ENCODE measurements at places on chromosomes 16 and 17.

- no peaks in the 10 kb centered on the region for H3K4me1 ChIP-seq
- no peaks in the 10 kb centered on the region for H3K27me3 ChIP-seq
- H3K27ac ChIP-seq = no peak overlapping the region
- no peak overlapping the region for H3K4me3 ChIP-seq
- no peaks in the 10 kb centered on the region for H3K36me3 ChIP-seq
Measured at GRCh38 chr16:85521552-85522307, 91.4 kb upstream of the GSE1 start.

DNA sequence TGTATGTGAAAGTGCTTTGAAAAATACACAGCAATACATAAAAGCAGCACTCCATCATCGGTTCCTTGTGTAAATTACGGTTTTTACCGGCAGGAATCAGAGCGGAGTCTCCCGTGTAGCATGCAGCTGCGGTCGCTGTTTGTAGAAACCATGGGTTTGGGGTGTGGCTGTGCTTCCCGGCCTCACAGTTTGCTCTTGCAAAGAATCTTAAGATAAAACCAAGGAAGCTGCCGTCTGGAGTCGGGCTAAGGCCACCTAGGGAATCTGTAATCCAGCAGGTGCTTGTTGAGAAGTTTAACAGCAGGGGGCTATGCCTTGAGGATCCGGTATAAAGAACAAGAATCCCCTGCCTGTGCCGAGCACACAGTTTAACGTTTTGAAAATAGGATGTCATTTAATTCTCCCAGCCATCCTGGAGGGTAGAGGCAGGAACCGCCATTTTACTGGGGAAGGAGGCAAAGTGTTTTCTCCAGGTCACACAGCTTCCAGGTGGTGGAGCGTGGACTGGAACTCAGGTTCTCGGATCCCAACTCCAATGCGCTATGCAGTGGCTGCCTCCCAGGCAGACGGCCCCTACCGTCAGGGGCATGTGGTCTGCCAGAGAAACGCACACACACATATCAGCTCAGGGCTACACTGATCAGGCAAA is 6.0 kb upstream of the TLCD3A start:
- H3K4me1 ChIP-seq = no peaks in the 10 kb centered on the region
- no peak overlapping the region for H3K27ac ChIP-seq
- H3K4me3 ChIP-seq = no peak overlapping the region
- DNase-seq = no peak
- H3K27me3 ChIP-seq = no peaks in the 10 kb centered on the region

DNA sequence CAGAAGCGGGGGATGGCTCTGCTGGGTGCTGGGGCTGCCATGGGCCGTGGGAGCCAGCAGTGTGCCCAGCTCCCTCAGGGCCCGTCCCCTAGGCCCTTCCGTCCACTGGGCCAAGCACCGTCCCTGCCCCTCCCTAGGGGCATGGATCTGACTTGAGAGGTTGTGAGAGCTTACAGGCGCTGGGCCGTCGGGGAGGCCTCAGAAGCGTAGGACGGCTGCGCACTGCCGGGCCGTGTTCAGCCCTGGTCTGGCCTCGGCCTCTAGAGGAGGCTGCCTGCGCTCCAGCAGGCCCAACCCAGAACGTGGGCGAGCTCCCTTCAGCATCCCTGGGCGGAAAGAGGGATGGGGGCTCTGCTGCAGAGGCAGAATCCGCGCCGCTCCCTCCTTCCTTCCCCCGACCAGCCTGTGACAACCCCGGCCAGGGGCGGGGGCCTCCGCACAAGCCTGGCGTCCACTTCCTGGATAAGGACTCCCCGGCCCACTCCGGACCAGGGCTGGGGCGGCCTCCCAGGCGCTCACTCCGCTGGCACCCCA is 685 bp upstream of the MPG start:
- H3K27me3 ChIP-seq = no peaks in the 10 kb centered on the region
- H3K4me3 ChIP-seq = peak overlapping the region; percentile 87
- peaks cover 29% of the 10 kb centered on the region for H3K4me1 ChIP-seq
- peak; percentile 87 for DNase-seq
- 0 out of 2 replicates have a peak, but pooled peaks cover 9% of the 10 kb centered on the region for H3K36me3 ChIP-seq
- peak overlapping the region; percentile 98 for H3K27ac ChIP-seq

- no peaks in the 10 kb centered on the region for H3K27me3 ChIP-seq
- peak; percentile 33 for DNase-seq
- H3K4me1 ChIP-seq = peaks cover 12% of the 10 kb centered on the region
- H3K4me3 ChIP-seq = peak overlapping the region; percentile 95
Measured at GRCh38 chr17:65054602-65055001, 1.9 kb downstream of the GNA13 start.

DNA sequence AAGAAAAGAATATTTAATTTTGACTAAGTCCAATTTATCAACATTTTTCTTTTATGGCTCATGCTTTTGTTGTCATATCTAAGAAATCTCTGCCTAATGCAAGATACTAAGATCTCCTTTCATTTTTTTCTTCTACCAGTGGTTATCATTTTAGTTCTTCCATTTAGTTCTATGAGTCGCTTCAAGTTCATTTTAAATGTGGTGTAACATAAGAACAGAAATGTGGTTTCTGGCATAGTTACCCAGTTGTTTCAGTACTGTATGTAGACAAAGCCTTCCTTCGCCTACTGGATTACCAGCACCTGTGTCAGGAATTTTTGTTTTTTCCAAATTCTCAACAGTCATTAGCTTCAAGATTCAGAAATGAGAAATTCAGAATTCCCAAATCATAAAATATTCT is 175.7 kb downstream of the PARN start:
- peaks cover 39% of the 10 kb centered on the region for H3K4me1 ChIP-seq
- H3K4me3 ChIP-seq = no peak overlapping the region
- H3K36me3 ChIP-seq = no peaks in the 10 kb centered on the region
- 0 out of 2 replicates have a peak overlapping the region, but pooled peaks have one; percentile 3 for H3K27ac ChIP-seq
- no peaks in the 10 kb centered on the region for H3K27me3 ChIP-seq

DNA sequence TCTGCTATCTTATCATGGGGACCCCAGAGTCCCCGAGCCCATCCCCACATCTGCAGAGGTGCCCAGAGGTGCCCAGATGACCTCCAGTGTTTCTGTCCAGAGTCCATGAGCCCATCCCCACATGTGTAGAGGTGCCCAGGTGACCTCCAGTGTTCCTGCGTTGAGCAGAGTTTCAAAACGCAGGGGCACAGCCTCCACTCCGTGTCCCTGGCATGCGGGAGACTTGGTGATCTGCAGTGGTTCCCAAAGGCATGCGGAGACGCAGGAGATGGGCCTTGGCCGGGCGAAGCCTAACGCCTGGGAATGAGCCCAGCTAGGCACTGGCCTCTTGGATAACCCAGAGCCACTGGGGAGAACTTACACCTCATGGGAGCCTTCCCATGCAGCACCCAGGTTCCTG is 41.3 kb downstream of the COX4I1 start:
- no peaks in the 10 kb centered on the region for H3K36me3 ChIP-seq
- DNase-seq = no peak
- H3K4me1 ChIP-seq = no peaks in the 10 kb centered on the region
- H3K27me3 ChIP-seq = peaks cover 64% of the 10 kb centered on the region
- no peak overlapping the region for H3K4me3 ChIP-seq

GRCh38 chr16:89261691-89262563 is 44.4 kb downstream of the ZNF778 start:
- no peak overlapping the region for H3K27ac ChIP-seq
- H3K36me3 ChIP-seq = peaks cover 3% of the 10 kb centered on the region
- H3K4me1 ChIP-seq = no peaks in the 10 kb centered on the region
- no peak overlapping the region for H3K4me3 ChIP-seq

DNA sequence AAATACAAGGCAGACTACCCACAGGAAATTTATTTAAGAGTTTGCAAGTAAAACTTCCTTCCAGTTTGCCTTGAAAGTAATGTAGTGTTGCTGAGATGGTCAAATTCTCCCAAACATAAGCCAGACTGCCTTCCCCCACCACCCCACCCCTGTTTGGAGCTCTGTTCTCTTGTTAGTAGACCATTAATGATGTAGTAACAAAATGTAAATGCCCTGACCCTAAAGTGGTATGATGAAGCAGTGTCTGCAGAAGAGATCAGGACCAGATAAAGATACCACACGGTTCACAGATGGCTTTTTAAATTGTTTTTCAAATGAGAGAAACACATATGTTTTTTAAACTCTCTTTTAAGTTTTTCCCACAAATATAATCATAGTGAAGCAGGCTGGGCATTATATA is 136.4 kb upstream of the TMEM97 start:
- no peak for DNase-seq
- no peak overlapping the region for H3K4me3 ChIP-seq
- no peaks in the 10 kb centered on the region for H3K27me3 ChIP-seq
- no peak overlapping the region for H3K27ac ChIP-seq

DNA sequence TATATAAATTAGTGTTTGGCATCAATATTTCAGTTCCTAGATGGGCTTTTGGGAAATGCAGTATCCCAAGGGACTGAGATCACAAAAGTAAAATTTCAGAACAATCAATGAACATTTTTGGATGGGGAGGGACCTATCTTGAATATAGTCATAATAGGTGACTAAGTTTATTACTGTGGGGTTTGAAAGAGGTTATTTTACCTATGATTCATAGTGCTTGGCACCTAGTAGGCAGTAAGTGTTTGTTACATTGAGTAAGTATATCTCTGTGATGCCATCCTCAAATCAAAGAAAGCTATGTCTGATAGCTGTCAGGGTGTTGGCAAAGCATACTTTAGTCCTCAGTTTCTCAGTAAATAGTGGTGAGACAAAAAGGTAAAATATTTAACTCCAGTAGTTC is 36.9 kb downstream of the ZNF207 start:
- DNase-seq = peak; percentile 59
- H3K4me1 ChIP-seq = peaks cover 7% of the 10 kb centered on the region
- H3K4me3 ChIP-seq = no peak overlapping the region
- no peak overlapping the region for H3K27ac ChIP-seq
- H3K36me3 ChIP-seq = peaks cover 13% of the 10 kb centered on the region
- no peaks in the 10 kb centered on the region for H3K27me3 ChIP-seq

DNA sequence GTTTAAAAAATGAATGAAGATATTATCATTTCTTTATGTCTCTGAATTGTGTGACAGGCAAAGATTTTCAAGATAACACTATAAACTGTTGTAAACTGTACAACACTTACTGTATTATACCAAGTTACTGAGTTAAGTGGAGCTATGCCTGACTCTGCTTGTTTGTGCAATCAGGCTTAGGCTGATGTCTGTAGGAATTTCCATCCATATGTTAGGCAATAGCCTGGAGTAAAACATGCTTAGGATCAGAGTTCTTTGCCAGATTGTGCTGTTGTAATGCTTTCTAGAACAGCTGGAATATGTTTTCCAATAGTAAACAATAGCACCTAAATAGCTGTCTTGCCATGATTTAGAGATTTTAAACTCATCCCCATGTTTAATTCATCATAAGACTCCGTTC is 1496.7 kb downstream of the CDH11 start:
- no peaks in the 10 kb centered on the region for H3K36me3 ChIP-seq
- H3K4me1 ChIP-seq = no peaks in the 10 kb centered on the region
- no peak for DNase-seq
- no peak overlapping the region for H3K4me3 ChIP-seq

DNA sequence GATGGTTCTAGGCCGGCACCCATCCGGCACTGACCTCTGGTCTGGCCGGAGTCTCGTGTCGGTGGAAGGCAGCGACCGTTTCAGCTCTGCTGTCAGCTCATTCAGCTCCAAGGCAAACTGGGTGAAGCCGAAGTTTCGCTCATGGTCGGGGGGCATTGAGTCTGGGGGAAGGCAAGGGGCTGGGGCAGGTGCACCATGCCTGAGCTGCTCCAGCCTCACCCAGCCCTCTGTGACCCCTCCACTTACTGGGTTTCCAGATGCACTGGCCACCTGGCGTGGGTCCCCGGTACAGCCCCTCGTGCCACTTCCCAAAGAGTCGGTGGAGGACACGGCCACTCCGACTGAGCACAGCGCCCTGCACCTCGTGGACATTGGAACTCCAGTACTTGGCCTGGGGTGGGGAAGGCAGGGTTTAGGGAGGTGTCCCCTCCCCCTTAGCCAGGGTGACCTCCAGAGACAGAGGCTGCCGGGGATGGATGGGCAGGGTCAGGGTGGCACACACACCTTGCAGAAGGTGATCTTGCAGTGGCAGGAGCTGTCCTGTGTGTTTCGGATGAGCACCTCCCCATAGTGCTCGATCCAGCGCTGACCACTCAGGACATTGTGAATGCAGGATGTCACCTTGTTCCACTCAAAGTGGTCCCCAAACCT is 12.6 kb downstream of the OSBPL7 start:
- H3K36me3 ChIP-seq = no peaks in the 10 kb centered on the region
- H3K4me1 ChIP-seq = peaks cover 10% of the 10 kb centered on the region
- no peak for DNase-seq
- H3K4me3 ChIP-seq = no peak overlapping the region

DNA sequence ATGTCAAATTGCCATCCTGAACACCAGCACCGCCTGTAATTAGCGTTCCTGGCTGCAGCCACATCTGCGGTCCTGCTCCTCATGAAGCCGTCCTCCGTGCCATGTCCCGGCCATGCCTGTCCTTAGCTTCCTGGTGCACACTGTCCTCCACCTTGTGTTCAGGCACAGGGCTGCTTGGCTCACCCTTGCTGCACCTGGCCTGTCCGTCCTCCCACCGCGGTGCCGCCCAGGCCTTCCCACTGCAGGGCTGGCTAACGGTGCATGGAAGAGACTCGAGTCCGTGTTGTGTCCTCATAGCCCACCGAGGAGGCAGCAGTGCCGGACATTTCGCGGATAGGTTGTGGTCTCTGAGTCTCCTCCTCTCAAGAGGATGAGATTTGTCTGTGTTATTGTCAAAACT is 20.4 kb downstream of the DUSP14 start:
- DNase-seq = no peak
- H3K36me3 ChIP-seq = peaks cover 27% of the 10 kb centered on the region
- H3K4me3 ChIP-seq = no peak overlapping the region

DNA sequence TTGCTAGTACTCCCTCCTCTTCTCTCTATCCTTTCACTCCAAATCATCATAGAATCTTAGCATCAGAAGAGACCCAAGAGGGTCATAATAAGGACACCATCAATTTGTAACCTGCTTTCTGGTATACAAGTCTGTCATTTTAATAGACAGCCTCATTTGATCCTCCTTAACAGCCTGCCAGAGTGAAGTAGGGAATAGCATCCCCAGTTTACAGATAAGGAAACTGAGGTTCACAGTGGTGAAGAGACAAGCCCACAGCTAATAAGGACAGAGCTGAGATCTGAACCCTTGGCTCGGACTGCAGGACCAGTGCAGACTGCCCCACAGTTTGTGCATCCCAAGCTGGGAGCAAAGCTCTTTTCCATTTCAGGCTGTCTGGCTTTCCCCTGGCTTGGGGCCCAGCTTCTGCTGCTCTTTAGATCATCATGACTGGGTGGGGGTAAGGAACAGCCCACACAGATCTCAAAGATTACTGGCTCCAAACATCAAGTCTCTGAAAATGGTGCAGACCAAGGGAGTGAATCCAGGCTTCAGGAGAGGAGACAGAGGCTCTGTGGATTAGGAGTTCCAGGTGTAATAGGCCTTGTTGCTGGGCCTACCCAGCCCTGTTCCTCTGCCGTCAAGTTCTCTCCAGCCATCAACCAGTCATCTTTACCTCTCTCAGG is 10.3 kb upstream of the IGFBP4 start:
- no peak overlapping the region for H3K27ac ChIP-seq
- H3K4me3 ChIP-seq = no peak overlapping the region
- H3K4me1 ChIP-seq = peaks cover 10% of the 10 kb centered on the region
- no peaks in the 10 kb centered on the region for H3K27me3 ChIP-seq
- DNase-seq = peak; percentile 81

DNA sequence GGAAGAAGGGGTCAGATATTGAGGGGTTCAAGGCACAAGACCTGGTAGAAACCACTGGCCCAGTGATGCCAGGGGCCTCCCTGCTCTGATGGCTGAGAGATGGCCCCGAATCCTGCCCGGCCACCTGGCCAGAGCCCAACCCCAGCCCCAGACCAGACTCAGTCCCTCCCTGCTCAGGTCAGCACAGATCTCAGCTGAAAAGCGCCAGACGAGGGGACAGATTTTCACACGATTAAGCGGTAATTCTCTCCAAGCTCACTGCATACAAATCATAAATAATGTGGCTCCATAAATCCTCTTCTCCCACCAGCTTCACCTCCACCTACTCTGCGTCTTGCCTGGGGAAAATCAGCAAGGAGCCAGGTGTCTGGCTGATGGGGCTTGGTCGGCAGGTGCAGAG is 57.1 kb downstream of the ENGASE start:
- H3K4me3 ChIP-seq = no peak overlapping the region
- peaks cover 16% of the 10 kb centered on the region for H3K27me3 ChIP-seq
- H3K27ac ChIP-seq = no peak overlapping the region
- H3K4me1 ChIP-seq = no peaks in the 10 kb centered on the region
